Left ventricle myocardium inferior (tissue), 1 donor: ENCODE measurements at places on chromosomes 6 and 20.

- no peak for DNase-seq
Observed at GRCh38 chr6:159098636-159099106, 53.9 kb upstream of the TAGAP start.

DNA sequence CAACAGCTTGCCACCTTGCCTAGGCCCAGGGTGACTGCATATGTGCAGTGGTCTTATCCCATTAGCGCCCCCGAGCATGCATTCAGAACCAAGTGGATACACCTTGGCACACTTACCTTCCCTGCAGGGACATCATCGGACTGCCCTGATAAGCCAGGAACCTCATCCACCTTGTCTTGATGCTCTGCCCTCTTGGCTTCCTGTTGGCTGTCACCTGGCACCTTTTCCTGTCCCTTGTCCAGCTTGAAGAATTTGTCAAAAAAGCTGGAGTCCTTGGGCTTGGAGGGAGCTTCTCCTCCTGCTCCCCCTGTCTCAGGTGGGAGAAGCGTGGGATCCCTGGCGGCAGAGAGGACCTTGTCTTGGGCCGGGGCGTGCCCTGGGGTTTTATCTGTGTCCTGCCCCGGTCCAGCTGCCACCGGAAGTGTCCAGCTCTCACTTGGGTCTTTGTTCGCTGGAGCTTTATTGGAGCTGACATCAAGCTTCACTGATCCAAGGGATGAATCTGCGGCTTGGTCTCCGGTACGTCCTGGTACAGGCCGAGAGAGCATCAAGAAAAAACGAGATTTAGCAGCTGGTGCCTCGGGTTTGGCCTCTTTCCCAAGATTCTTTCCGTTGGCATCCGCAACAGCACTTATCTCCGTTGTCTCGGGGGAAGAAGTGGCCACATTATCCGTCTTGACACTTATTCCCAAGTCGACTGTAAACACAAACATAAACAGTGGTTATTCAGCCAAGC, 42.0 kb downstream of the BCAS1 start:
- no peak for DNase-seq

GRCh38 chr6:53240761-53241160, 92.1 kb upstream of the GCM1 start:
- DNase-seq, result no peak

- DNase-seq, result no peak
Observed at GRCh38 chr6:169884158-169884557, 132.7 kb downstream of the ERMARD start.

DNA sequence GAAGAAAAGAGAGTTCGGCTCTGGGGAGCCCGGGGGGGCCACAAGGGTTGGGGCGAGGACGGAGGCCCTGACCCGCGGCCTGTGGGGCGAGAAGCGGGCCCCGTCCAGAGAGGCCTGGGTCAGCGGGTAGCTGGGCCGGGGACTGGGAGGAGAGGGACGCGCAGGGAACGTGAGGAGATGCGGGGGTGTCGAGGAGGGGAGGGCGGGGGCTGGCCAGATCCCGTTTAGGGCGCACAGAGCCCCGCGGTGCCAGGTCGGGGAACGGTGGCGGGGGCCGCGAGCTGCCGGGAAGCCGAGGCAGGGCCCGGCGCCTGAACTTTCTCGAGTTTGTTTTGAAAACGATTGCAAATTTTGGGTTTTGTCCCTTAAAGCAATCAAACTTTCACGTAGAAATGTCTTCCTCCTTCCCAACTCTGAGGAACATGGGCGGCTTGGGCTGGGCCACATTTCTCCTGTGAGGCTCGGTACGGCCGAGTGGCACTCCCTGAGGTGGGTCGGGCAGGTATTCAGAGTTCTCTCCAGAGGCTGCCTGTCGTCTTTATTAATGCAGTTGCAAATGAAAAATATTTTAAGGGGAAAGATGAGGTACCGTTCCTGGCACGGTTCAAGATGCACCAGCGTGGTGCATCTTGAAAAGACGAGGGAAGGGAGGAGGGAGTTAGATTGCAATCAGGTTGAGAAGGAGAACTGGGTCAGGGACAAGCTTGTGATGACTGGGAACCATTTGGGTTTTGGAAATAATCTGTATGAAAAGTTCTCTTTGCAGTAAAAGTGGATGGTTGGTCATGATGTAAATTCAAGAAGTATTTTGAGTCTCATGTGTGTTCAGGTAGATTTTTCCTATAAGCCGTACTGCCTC, 972 bp downstream of the RNF8 start:
- peak; percentile 22 for DNase-seq

GRCh38 chr6:99344289-99344688, 5.2 kb downstream of the FAXC start:
- no peak for DNase-seq

DNA sequence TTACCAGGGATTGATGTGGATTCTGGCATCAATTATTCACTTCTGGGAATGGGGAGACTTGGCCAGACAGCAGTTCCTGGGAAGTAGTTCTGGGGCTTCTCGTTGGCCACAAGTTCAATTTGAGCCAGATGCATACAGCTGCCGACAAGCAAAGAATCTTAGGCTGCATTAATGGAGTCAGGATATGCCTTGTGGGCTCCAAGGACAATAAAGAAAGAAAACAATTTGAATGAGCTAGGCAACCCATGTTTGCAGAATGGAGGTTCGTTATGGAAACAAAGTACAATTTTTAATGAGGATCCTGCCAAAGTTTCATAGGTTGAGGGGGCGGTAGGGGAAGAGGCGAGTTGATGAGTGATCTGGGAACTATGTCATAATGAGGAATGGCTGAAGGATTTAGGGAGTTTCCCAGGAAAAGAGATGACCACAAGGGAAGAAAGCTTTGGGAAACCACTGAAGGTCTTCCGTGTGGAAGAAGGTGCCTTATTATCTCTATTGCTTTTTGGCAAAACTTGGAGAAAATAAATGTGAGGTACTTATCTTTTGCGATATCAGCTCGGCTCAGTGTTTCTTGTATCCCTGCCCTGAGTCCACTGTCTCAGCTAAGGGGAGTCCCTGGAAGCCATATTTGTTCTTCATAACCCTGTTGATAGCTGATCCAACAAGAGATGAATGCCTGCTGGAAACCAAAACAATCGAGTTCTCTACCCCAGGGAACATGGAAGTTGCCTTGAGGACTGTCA, 181.0 kb upstream of the ZNF217 start:
- DNase-seq, result no peak

DNA sequence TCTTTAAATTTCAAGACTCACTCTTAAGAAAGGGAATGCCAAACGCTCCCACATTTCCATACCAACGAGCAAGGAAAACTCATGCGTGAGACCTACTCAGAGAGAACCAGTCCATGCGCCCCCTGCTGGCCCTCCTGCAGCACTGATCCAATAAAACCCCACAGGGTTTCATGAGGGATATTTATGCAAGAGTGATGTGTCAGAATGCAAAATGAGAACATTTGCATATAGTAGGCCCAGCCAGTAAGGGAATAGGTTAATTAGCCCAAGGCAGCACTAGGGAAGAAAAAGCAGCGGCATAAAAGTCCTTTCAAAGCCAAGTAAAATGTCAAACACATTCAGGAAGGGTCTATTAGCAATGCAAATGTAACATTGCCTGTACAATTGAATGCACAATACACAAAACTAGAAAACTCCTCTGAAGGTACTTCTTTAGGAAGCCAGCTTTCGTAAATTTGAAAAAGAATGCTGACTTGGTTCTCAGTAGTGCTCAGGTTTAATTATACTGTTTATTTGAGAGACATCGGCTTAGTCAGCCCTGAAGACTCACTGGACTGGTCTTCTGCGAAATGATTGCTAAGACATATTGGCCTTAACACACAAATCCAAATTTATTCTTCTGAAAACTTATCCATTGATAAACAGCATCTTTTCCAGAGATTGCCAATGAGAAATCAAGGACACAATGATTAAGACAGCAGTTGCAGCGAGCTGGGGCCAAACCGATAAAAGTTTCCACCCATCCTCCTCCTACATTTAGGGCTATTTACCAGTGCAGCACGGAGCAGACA, 93.2 kb downstream of the GMPR start:
- peak; percentile 74 for DNase-seq

DNA sequence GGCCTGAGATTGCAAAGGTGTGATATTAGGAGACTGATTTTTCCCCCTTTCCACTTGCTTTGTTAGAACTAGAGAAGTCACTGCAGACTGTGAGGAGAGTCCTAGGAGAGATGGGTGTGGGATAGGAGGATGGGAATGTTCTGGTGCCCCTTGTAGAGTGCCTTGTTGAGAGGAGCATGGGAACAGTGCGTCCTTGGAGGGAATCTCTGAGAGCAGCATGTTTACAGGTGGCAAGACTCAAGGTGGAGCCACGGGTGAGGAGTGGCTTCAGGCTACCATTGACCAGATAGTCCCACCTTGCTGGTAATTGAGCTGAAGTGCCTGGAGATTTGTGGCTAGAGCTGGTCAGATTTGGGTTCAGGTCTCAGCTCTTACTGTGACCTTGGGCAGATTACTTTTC, 6.0 kb downstream of the PLCG1 start:
- DNase-seq, result no peak

DNA sequence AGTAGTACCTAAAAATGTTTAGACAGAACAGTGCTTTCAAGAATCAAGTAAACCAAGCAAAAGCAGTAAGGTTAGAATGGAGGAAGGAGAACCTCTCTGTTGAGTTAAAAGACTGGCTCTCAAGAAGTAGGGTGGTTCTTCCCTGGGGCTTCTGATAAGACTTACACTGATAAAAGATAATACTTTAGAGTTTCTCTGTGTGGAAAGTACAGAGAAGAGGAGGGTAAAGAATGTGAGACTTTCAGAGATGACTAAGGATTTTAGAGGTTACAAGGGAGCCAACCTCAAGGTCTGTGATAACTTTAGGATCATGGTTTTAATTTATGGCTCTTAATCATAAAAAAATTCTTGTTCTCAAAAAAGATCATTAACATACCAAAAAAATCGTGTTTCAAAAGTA, 30.9 kb upstream of the ALDH8A1 start:
- no peak for DNase-seq

GRCh38 chr6:89432875-89433251, at the start of gene ANKRD6:
Gene ANKRD6 (plus strand): TSS chr6:89433152. CDS start chr6:89566977, 133,825 bp downstream.
- DNase-seq, result peak; percentile 79

DNA sequence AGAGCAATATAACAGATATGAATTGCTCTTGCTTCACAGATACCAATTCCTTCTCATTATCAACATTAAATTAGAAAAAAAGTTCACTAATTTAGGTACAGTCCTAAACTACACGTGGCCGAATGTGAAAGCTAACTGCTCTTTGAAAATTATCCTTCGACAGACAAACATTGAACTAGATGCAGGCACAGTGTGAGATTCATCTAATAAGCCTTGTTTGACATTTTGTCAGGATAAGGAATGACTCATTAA, 1.1 kb downstream of the FAM184A start:
- DNase-seq, result no peak

- no peak for DNase-seq
Observed at GRCh38 chr6:22062807-22063408, 233.9 kb downstream of the PRL start.

GRCh38 chr6:39194466-39194865, 34.8 kb downstream of the KCNK5 start:
- DNase-seq, result no peak

GRCh38 chr6:112929641-112930040, 582.5 kb downstream of the RFPL4B start:
- DNase-seq, result no peak

DNA sequence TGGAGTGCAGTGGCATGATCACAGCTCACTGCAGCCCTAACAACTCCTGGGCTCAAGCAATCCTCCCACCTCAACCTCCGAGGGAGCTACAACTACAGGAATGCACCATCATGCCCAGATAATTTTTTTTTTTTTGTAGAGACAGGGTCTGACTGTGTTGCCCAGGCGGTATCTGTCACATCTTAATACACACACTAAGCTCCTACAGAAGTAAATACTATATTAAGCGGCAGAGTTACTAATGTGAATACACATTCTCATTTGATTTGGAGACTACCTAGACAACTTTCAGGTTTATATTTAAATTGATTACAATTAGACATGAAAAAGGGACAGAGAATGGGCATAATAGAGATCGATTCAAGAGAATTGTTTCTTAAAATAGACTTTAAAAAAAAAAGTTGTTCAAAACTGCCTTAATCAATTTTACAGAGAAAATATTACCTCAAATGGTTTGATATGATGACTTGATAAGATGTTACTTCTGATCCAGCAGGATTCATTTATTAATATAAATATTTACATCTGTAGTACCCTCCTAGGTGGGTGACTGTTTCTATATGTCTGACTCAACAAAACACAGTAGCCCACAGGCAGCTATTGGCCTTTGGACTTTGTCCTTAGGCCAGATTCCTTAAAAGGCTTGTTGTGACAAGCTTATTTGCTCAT, 7.1 kb upstream of the LOC128125822 start:
- no peak for DNase-seq

GRCh38 chr6:136093835-136094234, 156.3 kb downstream of the MTFR2 start:
- no peak for DNase-seq

DNA sequence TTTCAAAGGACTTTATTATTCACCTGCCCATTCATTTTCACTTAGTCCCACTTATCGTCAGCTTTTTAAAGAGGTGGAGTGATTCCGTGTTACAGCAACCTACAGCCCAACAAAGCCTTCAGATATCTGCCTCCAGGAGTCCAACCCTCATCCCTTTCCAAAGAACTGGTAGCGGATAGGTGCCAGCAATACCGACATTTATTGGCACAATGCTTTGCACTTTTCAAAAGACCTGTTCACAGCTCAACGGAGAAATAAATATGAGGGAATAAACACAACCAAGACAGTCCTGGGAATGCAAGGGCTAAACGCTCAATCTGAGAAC, 819 bp upstream of the MTRF1L start:
- DNase-seq, result no peak

GRCh38 chr6:25360621-25361020, 81.4 kb downstream of the CARMIL1 start:
- DNase-seq, result no peak

GRCh38 chr6:129646642-129647041, 63.3 kb downstream of the ARHGAP18 start:
- no peak for DNase-seq

DNA sequence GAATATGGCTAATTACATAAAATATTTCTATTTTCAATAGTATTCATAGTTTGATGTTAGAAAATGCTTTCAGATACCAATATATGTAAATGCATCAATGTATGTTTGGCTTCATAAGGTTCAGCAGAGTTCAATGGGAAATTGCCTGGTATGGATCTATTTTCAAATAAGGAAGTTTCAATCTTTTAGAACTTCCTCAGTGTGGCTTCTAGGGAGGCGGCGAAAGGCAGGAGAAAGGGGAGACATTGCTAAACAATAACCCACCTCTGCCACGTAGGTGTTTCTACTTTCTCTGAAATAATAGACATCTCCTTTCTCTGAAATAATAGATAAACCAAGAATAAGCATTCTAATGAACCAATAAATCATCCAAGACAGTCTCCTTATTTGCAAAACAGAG, 237.7 kb upstream of the RAB32 start:
- no peak for DNase-seq

DNA sequence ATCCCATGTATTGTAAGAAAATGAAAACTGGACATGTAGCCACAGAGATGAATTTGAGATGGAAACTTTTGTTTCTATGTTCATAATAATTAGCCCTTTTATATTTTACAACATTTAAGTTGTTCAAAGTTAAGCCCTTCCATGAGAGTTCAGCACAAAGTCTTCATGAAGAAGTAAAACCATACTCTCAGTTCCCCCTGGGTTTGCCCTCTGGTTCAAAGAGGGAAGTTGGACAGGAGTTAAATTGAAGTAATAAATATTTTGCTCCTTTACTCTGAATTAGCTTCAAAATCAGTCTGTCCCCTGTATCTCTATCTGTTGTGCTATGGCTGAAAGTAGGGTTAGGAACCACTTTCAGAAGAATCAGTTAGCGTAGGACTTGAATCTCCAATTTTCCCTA, 31.1 kb downstream of the PHACTR2 start:
- DNase-seq, result no peak
